ENCODE measurements at places on chromosomes 2 and 18. TPM values are rescaled to one million over a fixed set of nuclear protein-coding genes. Genes with fewer than 3 reads are reported as not detected.

GRCh38 chr2:123245156-123245555, 779.9 kb upstream of the CNTNAP5 start:
- no peak for DNase-seq

DNA sequence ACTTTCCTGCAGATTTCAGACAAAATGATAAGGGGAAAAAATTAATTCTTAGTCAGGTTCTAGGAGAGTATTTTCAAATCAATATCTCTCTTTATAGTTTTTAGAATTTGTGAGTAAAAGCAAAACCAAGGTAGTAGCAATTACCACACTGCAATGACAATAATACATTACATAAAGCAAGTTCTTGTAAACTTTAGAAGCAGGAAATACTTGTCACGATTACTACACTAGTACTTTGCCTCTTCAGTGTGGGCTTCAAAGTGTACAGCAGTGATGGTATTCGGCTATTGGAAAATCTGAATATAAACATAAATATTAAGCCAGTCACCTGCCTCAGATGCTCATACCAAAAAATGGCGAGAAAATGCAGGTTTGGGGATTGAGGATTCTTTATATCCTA, 81.0 kb downstream of the ALPK2 start:
- no peak for DNase-seq

GRCh38 chr18:76524900-76525698, 30.1 kb upstream of the ZNF516 start:
- peak; percentile 85 for DNase-seq

DNA sequence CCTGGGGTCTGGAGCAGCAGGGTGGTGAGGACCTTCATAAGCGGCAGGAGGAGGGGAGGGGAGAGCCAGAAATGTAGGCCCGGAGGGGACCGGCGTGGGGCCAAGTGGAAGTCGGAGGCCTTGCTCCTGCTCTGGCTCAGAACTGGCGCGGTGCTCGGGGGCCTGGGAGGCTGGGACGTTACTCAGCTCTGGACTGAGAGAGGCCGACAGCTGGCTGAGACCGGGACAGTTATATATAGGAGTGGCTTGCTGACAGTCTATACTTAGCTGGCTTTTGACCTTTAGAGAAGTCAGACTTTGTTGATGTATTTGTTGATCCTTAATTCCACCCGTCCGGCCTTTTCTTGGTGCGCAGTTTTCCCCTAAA, 15.7 kb downstream of the IGFBP5 start:
- no peak for DNase-seq

GRCh38 chr2:112161431-112162145, 23.4 kb downstream of the FBLN7 start:
- DNase-seq: no peak

- DNase-seq: no peak
Measured at GRCh38 chr2:42931818-42932195, 139.4 kb upstream of the HAAO start.

- no peak for DNase-seq
Measured at GRCh38 chr2:20174410-20174809, 50.5 kb downstream of the SDC1 start.

- DNase-seq: no peak
Measured at GRCh38 chr2:163157411-163157810, 318.8 kb upstream of the KCNH7 start.

DNA sequence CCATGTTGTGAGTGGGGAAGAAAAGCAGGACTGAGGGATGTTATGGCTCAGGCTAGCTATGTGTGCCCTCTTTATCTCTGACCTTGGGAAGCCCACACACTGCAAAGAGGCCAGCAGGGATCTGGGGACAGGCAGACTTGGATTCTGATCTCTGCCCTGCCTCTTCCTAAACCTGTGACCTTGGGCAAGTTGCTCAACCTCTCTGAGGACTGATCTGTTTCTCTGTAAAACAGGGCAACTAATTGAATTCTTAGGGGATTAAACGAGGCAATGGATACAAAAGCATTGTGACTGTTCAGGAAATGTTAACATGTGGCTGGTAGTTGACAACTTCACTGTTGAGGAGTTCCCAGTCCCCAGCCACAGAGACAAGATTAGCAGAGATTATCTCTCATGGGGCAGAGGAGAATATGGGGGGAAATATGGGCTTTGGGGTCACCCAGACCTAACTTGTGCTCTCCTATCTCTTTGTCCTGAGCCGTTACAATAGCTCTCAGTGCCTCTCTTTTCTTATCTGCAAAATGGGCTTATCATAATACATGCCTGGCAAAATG, 184.7 kb upstream of the GLI2 start:
- DNase-seq: no peak

DNA sequence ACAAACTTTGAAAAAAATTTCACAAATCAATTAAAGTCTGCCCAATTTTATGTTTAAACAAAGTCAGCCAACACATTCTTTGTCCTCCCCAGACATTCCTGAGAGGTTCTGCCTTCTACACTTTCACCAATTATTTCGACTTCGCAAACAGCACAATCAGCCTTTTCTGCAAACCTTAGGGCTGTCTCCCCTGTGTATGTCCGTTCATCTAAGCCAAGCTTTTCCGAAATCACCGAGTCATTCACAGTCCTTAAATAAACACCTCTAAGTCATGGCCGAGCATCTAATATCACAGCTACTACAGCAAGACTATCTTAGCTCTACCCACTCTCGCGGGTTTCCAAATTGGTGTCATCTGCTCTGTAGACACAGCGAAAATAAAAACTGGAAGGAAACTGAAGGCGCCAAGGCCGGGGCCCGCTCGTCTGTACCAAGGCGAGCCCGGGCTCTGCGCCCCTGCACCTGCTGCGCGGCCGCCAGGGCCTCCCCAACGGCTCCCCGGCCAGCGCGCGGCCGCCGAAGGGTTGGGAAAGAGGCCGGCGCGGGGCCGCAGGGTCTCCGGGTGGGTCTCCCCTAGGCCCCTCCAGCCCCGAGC, 730 bp downstream of the ODC1 start:
- peak; percentile 58 for DNase-seq

DNA sequence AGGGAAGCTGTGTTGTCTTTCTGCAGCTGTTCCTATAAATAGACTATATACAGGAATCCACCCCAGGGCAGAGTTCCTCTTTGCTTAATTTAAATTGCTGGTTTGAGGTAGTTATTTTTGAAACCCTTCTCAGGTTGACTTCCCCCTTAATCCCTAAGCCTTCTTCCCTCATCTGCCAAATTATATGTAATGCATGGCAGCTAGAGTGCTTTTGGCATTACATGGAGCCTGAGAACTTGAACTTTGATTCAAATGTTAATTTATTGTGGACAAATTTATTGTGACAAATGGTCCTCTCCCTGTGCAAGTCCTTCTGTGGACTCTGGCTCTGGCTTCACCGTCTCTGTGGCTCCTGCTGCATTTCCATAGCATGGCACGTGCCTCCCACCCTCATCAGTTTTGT, 29.2 kb downstream of the MYO1B start:
- DNase-seq: no peak

GRCh38 chr2:20633001-20633400, 17.9 kb downstream of the HS1BP3 start:
- DNase-seq: no peak

DNA sequence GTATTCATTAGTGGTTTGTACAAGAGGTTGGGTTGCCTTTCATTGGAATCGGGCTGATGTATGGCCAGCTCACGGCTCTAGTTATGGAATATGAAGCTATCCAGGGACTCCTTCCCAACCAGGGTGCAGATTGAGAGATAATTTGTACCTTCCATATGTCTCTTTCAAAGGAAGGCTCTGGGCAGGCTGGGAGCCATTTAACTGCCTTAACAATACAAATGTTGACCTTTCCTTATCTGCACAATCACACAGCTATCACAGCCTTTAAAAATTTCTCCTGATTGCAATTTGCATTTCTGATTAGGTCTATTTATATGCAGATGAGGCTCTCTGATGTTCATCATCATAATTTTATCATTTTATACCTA, 58.7 kb downstream of the MYO3B start:
- no peak for DNase-seq

DNA sequence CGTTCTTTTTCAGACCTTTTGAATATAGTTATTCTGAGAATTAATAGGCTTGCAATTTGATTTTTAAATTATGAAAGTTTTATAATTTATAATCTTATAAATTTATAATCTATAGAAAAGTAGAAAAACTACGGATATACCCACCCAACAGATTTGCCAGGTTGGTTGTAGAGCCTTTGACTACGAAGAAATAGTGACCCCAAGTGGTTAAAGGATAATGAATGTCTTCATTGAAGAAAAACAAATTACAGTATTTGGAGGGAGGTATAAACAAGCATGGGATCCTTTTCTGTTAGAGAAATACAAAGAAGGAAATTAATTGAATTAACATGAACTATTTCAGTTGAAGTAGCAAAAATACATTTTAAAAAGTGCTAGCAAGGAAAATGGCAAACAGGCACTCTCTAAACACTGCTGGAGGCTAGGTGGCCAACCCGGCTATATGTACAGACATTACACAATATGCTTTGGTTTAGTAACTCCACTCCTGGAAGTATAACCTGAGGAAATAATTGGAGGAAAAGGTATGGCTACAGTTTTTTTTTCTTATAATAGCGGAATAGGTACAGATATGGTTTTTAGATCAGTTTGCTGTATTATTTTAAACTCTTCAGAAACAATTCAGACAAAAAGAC, 110.9 kb downstream of the MIB1 start:
- peak; percentile 27 for DNase-seq

DNA sequence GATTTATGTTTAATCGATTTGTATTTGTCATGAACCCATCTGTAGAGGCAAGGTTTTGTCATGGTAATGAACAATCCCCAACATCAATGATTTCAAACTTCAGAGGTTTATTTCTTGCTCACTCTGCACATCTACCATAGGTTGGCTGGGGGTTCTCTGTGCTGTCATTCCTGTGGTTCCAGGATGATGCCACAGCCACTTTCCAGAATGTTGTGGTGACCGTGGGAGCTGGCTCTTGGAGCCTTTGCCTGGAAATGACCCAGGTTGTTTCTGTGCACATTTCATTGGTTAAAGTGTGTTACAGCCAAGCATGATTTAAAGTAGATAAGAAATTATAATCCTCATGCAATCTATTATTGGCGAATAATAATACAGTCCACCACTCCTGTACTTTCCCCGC, 28.2 kb upstream of the EPAS1 start:
- no peak for DNase-seq

The CABYR gene
- total RNA-seq: 5.8 TPM

The LHCGR gene
- total RNA-seq: 2.6 TPM

The GYPC gene
- total RNA-seq: 113 TPM

The MRPS5 gene
- total RNA-seq: 44.1 TPM

The INO80B gene
- total RNA-seq: 21.7 TPM

The CREG2 gene
- total RNA-seq: 3.6 TPM

The FZD7 gene
- 85.7 TPM for total RNA-seq
